Mesangial cell (primary cell): ENCODE measurements at places on chromosomes 6 and 20. TPM values are rescaled to one million over a fixed set of nuclear protein-coding genes. Genes with fewer than 3 reads are reported as not detected.

ATG5 gene
- total RNA-seq = 11.5 and 18.9 TPM in 2 replicates

ALDH5A1 gene
- total RNA-seq = 2.4 and 12.0 TPM in 2 replicates

PREX1 gene
- 1.1 and 3.9 TPM in 2 replicates for total RNA-seq

CLPSL2 gene
- total RNA-seq = not detected in 2 replicates

NRSN1 gene
- not detected in 2 replicates for total RNA-seq

TRIM40 gene
- total RNA-seq = not detected in 2 replicates

MYO6 gene
- total RNA-seq = 11.4 and 20.0 TPM in 2 replicates

MAFB gene
- 0.33 and 1.1 TPM in 2 replicates for total RNA-seq

CTAGE9 gene
- total RNA-seq = not detected in 2 replicates

SLC2A10 gene
- total RNA-seq = 11.6 and 18.4 TPM in 2 replicates
